HCT116 (cell line): ENCODE measurements at places on chromosomes 7 and 10.

DNA sequence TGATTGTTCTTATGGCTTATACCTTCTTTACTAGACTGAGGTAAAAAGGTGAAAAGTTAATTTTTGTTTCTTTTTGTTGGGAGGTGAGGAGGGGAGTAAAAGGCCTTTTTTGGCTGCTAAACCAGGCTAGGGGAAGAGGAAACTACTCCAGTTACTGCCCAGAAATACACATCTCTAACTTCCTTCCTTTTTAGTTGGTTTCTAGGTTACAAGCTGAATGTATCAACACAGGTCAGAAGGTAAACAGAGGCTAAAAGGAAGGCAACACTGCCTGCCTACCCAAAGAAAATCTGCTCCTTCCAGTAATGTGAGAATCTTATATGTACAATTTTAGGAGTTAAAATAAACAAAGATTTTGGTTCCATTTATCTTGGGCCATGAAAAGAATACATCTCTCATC lies 140.4 kb downstream of the NRBF2 start:
- no peak overlapping the region for H3K27ac ChIP-seq
- no peaks in the 10 kb centered on the region for H3K27me3 ChIP-seq
- no peak overlapping the region for H3K4me3 ChIP-seq
- DNase-seq, result no peak

- H3K27ac ChIP-seq, result no peak overlapping the region
- H3K27me3 ChIP-seq, result no peaks in the 10 kb centered on the region
- no peaks in the 10 kb centered on the region for H3K4me1 ChIP-seq
Measured at GRCh38 chr7:11026452-11027359, 53.0 kb downstream of the PHF14 start.

- no peak overlapping the region for H3K4me3 ChIP-seq
- no peaks in the 10 kb centered on the region for H3K27me3 ChIP-seq
- H3K4me1 ChIP-seq, result no peaks in the 10 kb centered on the region
Measured at GRCh38 chr10:50554376-50554994, 69.3 kb downstream of the SGMS1 start.

GRCh38 chr7:73487486-73487885 lies 34.6 kb downstream of the BAZ1B start:
- H3K27me3 ChIP-seq, result no peaks in the 10 kb centered on the region
- no peak overlapping the region for H3K4me3 ChIP-seq
- peaks cover 61% of the 10 kb centered on the region for H3K36me3 ChIP-seq
- DNase-seq, result no peak
- H3K27ac ChIP-seq, result no peak overlapping the region
- H3K4me1 ChIP-seq, result no peaks in the 10 kb centered on the region

DNA sequence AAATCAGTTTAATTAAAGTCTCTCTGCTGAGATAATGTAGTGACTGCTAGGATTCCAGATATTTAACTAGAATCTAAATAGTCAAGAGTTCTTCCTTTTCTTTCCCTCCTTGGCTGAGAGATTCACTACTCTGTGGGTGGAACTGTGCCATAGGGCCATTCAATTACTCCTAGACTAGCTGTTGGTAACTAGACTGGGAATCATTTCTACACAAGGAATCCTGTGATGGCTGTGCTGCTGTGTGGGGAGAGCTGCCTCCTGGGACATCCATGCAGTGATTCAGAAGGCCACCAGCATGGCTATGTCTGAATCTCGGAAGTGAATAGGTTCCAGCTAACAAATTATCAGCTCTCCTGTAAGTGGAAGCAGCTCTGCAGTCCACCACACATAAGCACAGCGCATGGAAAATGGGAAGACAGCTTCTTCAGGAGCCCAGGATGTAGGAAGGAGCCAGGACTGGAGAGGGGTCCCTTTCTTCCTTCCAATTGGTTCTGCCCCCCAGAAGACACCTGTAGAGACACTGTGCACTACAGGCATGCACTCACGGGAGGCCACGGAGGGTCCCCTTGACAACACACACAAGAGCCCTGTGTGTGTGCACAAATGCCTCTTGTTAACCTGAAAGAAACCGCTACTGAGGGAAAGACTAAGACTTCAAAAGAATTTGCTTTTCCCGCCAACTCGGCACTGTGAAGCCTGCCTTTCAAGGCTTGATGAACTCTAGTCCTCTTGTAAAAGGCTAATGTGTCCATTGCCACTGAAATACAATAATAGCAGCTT lies 66.5 kb downstream of the SCRN1 start:
- no peaks in the 10 kb centered on the region for H3K27me3 ChIP-seq
- H3K27ac ChIP-seq, result no peak overlapping the region
- no peaks in the 10 kb centered on the region for H3K4me1 ChIP-seq
- no peak overlapping the region for H3K4me3 ChIP-seq
- DNase-seq, result no peak

DNA sequence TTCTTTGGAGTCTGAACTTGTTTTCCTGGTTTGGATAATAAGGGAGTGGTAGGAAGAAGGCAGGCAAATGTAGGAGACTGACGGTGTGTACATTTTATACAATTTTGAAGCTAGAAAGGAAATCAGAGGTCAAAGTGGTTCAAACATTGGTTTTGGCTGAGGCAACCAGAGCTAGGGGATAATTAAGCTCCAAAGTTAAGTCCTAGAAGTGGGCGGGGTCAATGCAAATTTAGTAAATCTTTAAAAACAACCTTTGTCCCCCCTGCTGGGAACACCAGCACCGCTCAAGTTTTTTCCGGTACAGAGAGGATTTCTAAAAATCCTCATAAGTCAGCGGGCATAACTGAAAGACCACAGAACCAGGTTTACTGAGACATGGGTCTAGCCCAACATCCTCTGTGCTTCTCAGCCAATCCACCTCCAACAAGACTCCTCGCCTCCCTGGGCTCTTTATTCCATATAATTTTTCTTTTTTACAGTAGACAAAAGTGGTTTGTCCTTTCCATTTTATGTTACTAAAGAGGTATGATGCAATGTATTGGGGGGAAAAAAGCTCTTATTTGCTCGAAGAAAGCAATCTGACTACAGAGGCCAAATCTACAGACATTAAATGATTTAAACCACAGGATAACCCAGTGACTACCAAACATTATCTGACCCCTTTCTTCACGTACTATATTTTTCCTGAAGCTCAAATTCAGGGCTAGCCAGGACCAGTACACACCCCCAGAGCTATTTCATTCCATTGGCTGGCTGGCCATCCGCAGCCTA lies 1.6 kb downstream of the GLUD1 start:
- H3K27ac ChIP-seq, result no peak overlapping the region; the same call in 1 of the 2 replicates
- H3K4me3 ChIP-seq, result peak overlapping the region; percentile 76
- H3K36me3 ChIP-seq, result peaks cover 12% of the 10 kb centered on the region; the same call in 1 of the 2 replicates
- no peak for DNase-seq

GRCh38 chr10:110498087-110498981 lies 627 bp downstream of the DUSP5 start:
- H3K27ac ChIP-seq, result peak overlapping the region; percentile 65
- H3K4me3 ChIP-seq, result peak overlapping the region; percentile 90
- peaks cover 35% of the 10 kb centered on the region for H3K36me3 ChIP-seq
- H3K4me1 ChIP-seq, result peaks cover 49% of the 10 kb centered on the region
- DNase-seq, result no peak
- no peaks in the 10 kb centered on the region for H3K27me3 ChIP-seq

DNA sequence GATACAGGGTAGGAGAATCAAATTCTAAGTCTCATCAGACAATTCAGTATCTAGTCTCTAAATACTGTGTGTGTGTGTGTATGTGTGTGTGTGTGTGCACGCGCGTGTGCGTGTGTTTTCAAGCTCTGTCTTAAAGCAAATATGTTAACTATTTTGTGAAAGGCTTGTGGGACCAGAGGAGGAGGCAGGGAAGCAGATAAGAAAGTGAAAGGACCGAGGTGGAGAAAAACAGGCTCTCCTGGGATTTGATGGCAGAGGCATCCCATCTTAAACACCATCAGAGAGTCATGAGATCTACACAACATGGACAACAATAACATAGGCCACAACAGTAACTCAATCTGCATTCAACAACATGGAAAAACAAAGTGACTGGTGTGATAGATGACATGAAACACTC lies 67.1 kb downstream of the PIP4K2A start:
- no peak overlapping the region for H3K4me3 ChIP-seq
- H3K36me3 ChIP-seq, result no peaks in the 10 kb centered on the region
- no peaks in the 10 kb centered on the region for H3K27me3 ChIP-seq
- no peak for DNase-seq
- H3K4me1 ChIP-seq, result peaks cover 24% of the 10 kb centered on the region; the same call in 1 of the 2 replicates
- no peak overlapping the region for H3K27ac ChIP-seq

GRCh38 chr10:65602182-65602865 lies 1323.5 kb upstream of the LRRTM3 start:
- H3K4me1 ChIP-seq, result no peaks in the 10 kb centered on the region
- no peaks in the 10 kb centered on the region for H3K27me3 ChIP-seq
- no peak overlapping the region for H3K27ac ChIP-seq
- H3K36me3 ChIP-seq, result no peaks in the 10 kb centered on the region

- no peak overlapping the region for H3K4me3 ChIP-seq
- H3K27me3 ChIP-seq, result no peaks in the 10 kb centered on the region
- H3K36me3 ChIP-seq, result no peaks in the 10 kb centered on the region
- no peaks in the 10 kb centered on the region for H3K4me1 ChIP-seq
- no peak for DNase-seq
Measured at GRCh38 chr10:62916141-62916603, 100.0 kb upstream of the EGR2 start.

DNA sequence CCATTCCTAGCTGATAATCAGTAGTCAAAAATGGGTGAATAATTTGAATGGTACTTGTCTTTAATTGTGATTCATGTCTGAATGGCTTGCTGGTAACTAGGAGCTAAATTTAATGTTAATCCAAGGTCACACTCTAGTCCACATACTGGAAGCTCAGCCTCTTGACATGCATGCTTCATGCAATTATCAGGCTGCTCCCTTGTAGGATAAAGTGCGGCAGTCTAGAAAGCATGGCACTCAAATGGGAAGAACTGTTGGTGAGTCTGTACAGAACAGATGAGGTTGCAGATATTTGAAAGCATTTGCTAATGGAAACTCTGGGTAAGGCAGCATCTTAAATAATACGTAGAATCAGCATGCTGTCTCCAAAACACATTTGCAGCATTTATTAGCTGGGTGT lies 499.4 kb downstream of the AUTS2 start:
- H3K4me3 ChIP-seq, result no peak overlapping the region
- no peaks in the 10 kb centered on the region for H3K36me3 ChIP-seq
- H3K27ac ChIP-seq, result no peak overlapping the region
- H3K4me1 ChIP-seq, result no peaks in the 10 kb centered on the region
- DNase-seq, result no peak

- H3K4me3 ChIP-seq, result peak overlapping the region; percentile 68
- peak overlapping the region; percentile 90 for H3K27ac ChIP-seq
- peaks cover 28% of the 10 kb centered on the region for H3K4me1 ChIP-seq
- H3K36me3 ChIP-seq, result no peaks in the 10 kb centered on the region; the same call in 1 of the 2 replicates
- no peak for DNase-seq
Measured at GRCh38 chr10:13347043-13347499, 1.0 kb downstream of the SEPHS1 start.

GRCh38 chr7:35728412-35729060 lies 33.6 kb upstream of the HERPUD2 start:
- no peak overlapping the region for H3K4me3 ChIP-seq
- no peaks in the 10 kb centered on the region for H3K4me1 ChIP-seq
- no peaks in the 10 kb centered on the region for H3K36me3 ChIP-seq
- no peak overlapping the region for H3K27ac ChIP-seq

DNA sequence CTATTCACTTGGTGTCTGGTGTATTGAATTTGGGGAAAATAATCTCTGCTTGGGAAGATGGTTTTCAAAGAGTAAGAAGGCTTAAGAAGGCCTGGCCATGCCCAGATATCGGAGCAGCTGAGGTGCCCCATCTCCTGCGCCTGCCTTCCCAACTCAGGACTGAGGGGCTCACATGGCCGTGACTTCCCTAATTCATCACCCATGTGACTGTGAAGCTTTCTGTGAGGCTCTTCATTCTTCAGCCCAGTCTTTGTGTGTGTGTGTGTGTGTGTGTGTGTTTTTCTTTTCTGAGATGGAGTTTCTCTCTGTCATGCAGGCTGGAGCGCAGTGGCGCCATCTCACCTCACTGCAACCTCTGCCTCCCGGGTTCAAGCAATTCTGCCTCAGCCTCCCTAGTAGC lies 53.2 kb downstream of the PROSER2 start:
- no peaks in the 10 kb centered on the region for H3K36me3 ChIP-seq
- H3K27me3 ChIP-seq, result no peaks in the 10 kb centered on the region
- H3K4me3 ChIP-seq, result no peak overlapping the region
- H3K4me1 ChIP-seq, result peaks cover 79% of the 10 kb centered on the region
- H3K27ac ChIP-seq, result peak overlapping the region; percentile 86
- no peak for DNase-seq

- 0 out of 2 replicates have a peak, but pooled peaks cover 6% of the 10 kb centered on the region for H3K36me3 ChIP-seq
- no peak overlapping the region for H3K27ac ChIP-seq
- H3K27me3 ChIP-seq, result no peaks in the 10 kb centered on the region
Measured at GRCh38 chr7:35630024-35630972, 64.6 kb downstream of the HERPUD2 start.

- peaks cover 14% of the 10 kb centered on the region for H3K4me1 ChIP-seq
- H3K27ac ChIP-seq, result no peak overlapping the region
- DNase-seq, result no peak
- H3K27me3 ChIP-seq, result no peaks in the 10 kb centered on the region
Measured at GRCh38 chr7:98810153-98810802, 59.5 kb downstream of the TMEM130 start.

GRCh38 chr7:131504157-131504899 lies 52.1 kb downstream of the PODXL start:
- H3K36me3 ChIP-seq, result peaks cover 5% of the 10 kb centered on the region
- H3K27me3 ChIP-seq, result no peaks in the 10 kb centered on the region
- H3K4me1 ChIP-seq, result no peaks in the 10 kb centered on the region
- H3K4me3 ChIP-seq, result no peak overlapping the region
- no peak for DNase-seq

- no peak overlapping the region for H3K4me3 ChIP-seq
- H3K27me3 ChIP-seq, result peaks cover 15% of the 10 kb centered on the region
- no peaks in the 10 kb centered on the region for H3K4me1 ChIP-seq
- no peak overlapping the region for H3K27ac ChIP-seq
- DNase-seq, result no peak
Measured at GRCh38 chr7:39260279-39260844, 282.7 kb downstream of the POU6F2 start.

- H3K27me3 ChIP-seq, result peaks cover 7% of the 10 kb centered on the region; the same call in 1 of the 2 replicates
- no peak overlapping the region for H3K27ac ChIP-seq
- H3K4me1 ChIP-seq, result no peaks in the 10 kb centered on the region
- H3K36me3 ChIP-seq, result no peaks in the 10 kb centered on the region
- no peak for DNase-seq
- H3K4me3 ChIP-seq, result no peak overlapping the region
Measured at GRCh38 chr10:71456631-71457030, 59.9 kb downstream of the CDH23 start.

- no peak overlapping the region for H3K4me3 ChIP-seq
- H3K4me1 ChIP-seq, result 0 out of 2 replicates have a peak, but pooled peaks cover 2% of the 10 kb centered on the region
- no peak overlapping the region for H3K27ac ChIP-seq
- peaks cover 6% of the 10 kb centered on the region; the same call in 1 of the 2 replicates for H3K36me3 ChIP-seq
- DNase-seq, result no peak
- H3K27me3 ChIP-seq, result no peaks in the 10 kb centered on the region
Measured at GRCh38 chr7:127666602-127667001, 14.6 kb downstream of the SND1 start.

DNA sequence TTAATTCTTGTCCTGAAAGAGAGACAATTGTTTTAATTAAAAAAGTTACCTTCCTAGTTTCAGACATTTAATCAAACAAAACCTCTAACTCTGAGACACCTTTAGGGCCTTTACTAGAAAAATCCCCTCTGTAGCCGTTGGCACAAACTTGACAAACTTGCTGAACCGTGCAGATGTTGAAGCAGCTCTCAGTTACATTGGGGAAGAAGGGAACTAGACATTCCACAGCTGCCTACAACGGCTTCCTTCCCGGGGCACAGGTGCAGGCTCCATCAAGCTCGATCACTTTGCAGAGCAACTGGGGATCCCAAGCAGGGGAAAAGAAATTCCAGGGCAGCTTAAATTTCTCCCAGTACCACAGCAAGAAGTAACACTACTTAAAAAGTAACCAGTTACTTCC lies 141.3 kb downstream of the SKAP2 start:
- H3K4me3 ChIP-seq, result no peak overlapping the region
- no peak overlapping the region for H3K27ac ChIP-seq
- H3K36me3 ChIP-seq, result no peaks in the 10 kb centered on the region
- no peaks in the 10 kb centered on the region for H3K4me1 ChIP-seq
- no peaks in the 10 kb centered on the region for H3K27me3 ChIP-seq
- no peak for DNase-seq
